ENCODE measurements at places on chromosomes 7 and 10.

DNA sequence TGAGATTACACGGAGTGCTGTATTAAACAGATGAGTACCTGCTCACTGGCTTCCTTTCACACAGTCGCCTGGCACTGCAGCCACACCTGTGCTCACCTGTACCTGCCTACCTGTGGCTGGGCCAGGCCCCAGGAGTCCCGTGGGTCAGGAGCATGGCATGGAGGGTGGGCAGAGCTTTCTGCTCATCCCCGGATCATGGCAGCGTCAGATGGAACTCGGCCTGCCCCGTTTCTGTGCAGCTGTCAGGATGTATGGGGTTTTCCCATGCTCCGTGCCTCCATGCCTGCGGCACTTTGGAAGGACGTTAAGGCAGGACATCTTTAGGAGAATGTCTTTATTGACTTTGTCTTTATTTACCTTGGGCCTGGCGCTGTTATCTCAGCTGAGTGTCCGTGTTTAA lies 112.2 kb downstream of the MGMT start:
- no peak for DNase-seq
- H3K36me3 ChIP-seq = peaks cover 6% of the 10 kb centered on the region
- H3K27ac ChIP-seq = no peak overlapping the region
- no peaks in the 10 kb centered on the region for H3K4me1 ChIP-seq
- H3K4me3 ChIP-seq = no peak overlapping the region

DNA sequence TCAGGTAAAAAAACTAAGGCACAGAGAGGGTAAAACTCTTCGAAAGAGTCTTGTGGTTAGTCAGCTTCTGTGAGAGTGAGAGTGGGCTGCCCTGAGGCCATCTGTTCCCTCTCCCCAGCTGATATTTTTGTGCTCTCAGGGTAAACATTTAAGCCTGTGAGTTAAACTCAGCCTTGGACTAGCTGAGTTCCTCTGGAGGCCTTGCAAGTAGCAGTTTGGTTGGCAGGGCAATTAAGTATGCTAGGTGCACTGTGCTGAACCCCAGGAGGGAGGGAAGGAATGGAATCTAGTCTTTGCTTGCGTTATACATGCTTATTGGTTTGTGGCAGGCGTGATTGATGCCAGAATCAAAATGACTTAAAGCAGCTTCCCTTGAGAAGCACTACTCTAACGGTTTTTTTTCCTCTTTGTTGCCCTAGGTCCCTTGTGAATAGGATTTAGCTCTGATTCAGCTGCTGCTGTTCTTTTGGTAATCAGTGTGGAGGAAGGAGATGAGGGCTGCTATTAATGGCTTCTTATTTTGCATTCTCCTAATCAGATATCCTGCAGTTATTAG lies 140.2 kb downstream of the AUTS2 start:
- H3K4me3 ChIP-seq = no peak overlapping the region
- H3K36me3 ChIP-seq = no peaks in the 10 kb centered on the region
- H3K27ac ChIP-seq = peak overlapping the region; percentile 68

DNA sequence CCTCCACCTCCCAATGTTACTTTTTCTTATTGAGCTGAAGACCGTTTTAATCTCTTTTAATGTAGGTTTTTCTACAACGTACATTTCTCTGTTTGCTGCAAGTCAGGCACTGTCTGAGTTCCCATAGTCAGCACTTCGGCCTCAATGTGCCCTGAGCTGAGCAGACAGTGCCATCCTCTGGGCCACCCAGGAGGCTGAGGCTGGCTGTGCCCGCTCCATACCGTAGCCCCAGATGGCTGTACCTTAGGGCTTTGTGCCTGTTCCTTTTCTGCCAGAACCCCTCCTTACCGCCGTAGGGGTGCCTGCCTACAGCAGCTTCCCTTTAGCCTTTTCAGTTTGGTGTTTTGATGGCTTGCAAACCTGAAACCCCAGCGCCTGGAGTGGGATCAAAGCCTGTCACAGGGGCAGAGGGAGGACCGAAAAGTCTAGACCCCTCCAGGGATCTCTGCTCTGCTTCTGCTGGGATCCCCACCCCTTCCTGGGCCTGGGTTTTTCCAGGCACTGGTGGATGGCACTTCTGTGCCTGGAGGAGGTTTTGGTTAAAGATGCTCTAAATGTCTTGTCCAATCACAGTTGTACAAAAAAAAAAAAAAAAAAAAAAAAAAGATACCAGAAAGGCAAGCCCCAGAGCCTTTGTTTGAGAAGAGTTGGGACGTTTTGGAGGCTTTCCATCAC lies 9.0 kb downstream of the AGAP3 start:
- no peaks in the 10 kb centered on the region for H3K4me1 ChIP-seq
- peaks cover 6% of the 10 kb centered on the region for H3K36me3 ChIP-seq
- H3K4me3 ChIP-seq = no peak overlapping the region
- DNase-seq = no peak
- no peaks in the 10 kb centered on the region for H3K27me3 ChIP-seq

GRCh38 chr10:97426776-97427570 lies 982 bp downstream of the PGAM1 start:
- no peaks in the 10 kb centered on the region for H3K27me3 ChIP-seq
- peaks cover 23% of the 10 kb centered on the region for H3K4me1 ChIP-seq
- no peak for DNase-seq
- peak overlapping the region; percentile 90 for H3K4me3 ChIP-seq

DNA sequence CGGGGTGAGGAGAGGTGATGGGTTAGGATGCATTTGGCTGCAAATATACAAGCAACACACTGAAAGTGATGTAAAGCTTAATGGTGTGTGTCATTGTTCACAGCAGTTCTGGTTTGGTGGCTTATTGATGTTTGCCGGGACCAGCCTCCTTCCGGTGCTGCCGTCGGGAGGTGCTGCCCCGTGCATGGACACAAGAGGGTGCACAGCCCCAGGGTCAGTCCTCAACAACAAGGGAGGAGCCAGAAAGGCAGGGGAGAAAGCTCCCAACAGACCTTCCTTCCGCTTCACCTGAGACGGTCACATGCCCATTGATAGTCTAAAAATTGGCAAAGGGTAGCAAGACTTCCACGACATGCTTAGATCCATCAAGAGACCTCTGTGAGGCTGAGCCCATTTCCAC lies 9.5 kb downstream of the RNF32 start:
- no peak for DNase-seq
- H3K27me3 ChIP-seq = peaks cover 11% of the 10 kb centered on the region
- no peak overlapping the region for H3K27ac ChIP-seq
- no peaks in the 10 kb centered on the region for H3K4me1 ChIP-seq

DNA sequence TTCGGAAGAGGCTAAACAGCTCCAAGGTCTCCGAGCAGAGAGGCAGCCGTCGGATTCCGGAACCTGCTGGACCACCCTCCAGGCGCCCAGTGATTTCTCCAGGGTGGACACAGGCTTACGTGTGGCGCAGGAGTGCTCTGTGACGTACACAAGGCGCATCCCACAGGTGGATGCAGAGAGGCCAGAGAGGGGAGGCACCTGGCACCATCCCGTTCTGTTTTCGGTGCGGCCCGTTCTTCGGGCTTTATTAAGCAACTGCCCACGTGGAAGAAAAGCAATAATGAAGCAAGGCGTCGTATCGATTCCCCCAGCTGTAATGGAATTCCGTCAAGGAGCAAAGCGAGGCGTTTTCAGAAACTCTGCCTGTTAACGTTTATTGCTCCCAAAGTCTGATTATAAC lies 163.6 kb downstream of the PTPRN2 start:
- H3K27me3 ChIP-seq = no peaks in the 10 kb centered on the region
- no peak overlapping the region for H3K4me3 ChIP-seq
- DNase-seq = no peak
- no peaks in the 10 kb centered on the region for H3K4me1 ChIP-seq
- H3K27ac ChIP-seq = no peak overlapping the region

DNA sequence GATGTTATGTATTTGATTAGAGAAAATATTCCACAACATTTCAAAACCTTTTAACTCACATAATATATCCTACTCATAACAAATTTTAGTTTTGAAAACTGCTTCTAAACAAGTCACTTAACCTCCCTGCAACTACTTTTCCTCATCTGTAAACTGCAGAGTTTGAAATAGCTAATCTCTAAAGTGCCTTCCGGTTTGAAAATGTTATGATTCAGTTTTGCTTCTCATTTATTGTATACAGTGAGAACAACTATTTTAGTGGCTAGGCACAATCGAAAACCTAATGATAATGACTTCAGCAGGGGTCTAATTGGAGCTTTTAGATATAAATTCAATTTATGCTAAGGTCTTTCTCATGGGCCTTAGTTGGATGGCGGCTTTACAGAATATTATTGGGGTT lies 30.7 kb upstream of the TEX47 start:
- no peak overlapping the region for H3K4me3 ChIP-seq
- no peak overlapping the region for H3K27ac ChIP-seq
- peaks cover 3% of the 10 kb centered on the region for H3K27me3 ChIP-seq
- no peaks in the 10 kb centered on the region for H3K36me3 ChIP-seq
- DNase-seq = no peak

DNA sequence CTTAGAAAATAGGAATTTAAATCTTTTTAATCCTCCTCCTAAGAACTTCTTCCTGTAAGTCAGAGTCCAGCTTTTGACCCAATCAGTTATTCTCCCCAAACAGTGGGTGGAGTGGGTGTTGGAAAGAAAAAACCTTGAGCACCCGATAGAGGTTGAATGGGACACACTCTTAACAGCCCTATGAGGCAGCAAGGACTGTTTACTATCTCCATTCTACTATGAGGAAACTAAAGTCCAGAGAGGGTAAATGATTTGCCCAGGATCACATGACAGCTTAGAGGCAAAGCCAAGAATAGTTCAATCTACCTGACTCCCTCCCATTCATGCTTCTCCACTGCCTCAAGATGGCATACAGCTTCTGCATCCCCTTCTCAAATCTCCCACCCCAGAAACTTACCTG lies 57.6 kb upstream of the SLC35B4 start:
- no peaks in the 10 kb centered on the region for H3K36me3 ChIP-seq
- peaks cover 88% of the 10 kb centered on the region for H3K27me3 ChIP-seq
- no peak overlapping the region for H3K27ac ChIP-seq
- H3K4me1 ChIP-seq = peaks cover 2% of the 10 kb centered on the region

DNA sequence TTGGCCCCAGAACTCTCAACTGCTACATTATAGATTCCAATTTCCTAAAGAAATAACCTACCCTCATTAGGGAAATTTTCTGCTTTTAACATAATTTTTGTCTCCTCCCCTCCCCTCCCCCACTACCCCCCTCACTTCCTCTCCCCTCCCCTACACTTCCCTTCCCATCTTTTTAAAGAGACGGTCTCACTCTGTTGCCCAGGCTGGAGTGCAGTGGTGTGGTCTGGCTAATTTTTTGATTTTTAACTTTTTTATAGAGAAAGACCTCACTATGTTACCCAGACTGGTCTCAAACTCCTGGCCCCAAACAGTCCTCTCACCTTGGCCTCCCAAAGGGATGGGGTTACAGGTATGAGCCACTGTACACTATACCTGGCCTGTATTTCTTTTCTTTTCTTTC lies 30.5 kb upstream of the C1GALT1 start:
- H3K4me3 ChIP-seq = no peak overlapping the region
- H3K27ac ChIP-seq = no peak overlapping the region
- H3K27me3 ChIP-seq = no peaks in the 10 kb centered on the region
- no peak for DNase-seq
- no peaks in the 10 kb centered on the region for H3K4me1 ChIP-seq

GRCh38 chr7:16615228-16615627 lies 30.3 kb downstream of the ANKMY2 start:
- H3K27ac ChIP-seq = no peak overlapping the region
- no peak overlapping the region for H3K4me3 ChIP-seq
- no peak for DNase-seq

GRCh38 chr7:36236073-36236472 lies 83.0 kb downstream of the EEPD1 start:
- H3K36me3 ChIP-seq = peaks cover 16% of the 10 kb centered on the region
- H3K27ac ChIP-seq = no peak overlapping the region
- no peak for DNase-seq

DNA sequence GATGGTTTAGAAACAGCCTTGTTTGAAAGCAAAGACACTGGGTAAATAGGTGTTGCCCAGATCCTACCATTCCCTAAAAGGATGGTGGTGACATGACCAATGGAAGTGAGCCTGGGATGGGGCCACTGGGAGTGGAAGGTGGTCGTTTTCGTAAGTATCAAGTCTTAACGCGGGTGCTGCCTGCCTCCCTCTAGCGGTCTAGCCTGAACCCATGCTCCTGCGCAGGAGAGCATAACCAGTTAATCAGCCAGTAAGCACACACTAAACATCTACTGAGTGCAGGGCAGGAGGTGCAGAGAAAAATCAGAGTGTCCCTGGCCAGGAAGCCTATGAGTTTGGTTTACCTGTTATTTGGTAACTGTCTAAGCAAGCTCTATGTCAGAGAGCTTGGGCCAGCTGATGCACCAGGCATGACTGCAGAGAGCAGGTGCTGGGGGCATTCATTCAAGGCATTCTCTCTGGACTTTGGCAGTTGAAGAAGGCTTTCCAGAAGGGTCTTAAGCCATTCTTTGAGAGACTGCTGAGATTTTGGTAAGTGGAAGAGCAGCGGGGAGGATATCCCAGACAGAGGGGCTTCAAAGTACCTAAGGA lies 930 bp downstream of the GARIN1A start:
- peaks cover 8% of the 10 kb centered on the region for H3K27me3 ChIP-seq
- H3K4me1 ChIP-seq = no peaks in the 10 kb centered on the region
- no peak for DNase-seq
- H3K27ac ChIP-seq = no peak overlapping the region
- peaks cover 4% of the 10 kb centered on the region for H3K36me3 ChIP-seq

GRCh38 chr7:30255064-30255769 lies 29.2 kb upstream of the ZNRF2 start:
- no peak for DNase-seq
- no peaks in the 10 kb centered on the region for H3K36me3 ChIP-seq
- no peak overlapping the region for H3K27ac ChIP-seq
- H3K27me3 ChIP-seq = no peaks in the 10 kb centered on the region
- no peak overlapping the region for H3K4me3 ChIP-seq

DNA sequence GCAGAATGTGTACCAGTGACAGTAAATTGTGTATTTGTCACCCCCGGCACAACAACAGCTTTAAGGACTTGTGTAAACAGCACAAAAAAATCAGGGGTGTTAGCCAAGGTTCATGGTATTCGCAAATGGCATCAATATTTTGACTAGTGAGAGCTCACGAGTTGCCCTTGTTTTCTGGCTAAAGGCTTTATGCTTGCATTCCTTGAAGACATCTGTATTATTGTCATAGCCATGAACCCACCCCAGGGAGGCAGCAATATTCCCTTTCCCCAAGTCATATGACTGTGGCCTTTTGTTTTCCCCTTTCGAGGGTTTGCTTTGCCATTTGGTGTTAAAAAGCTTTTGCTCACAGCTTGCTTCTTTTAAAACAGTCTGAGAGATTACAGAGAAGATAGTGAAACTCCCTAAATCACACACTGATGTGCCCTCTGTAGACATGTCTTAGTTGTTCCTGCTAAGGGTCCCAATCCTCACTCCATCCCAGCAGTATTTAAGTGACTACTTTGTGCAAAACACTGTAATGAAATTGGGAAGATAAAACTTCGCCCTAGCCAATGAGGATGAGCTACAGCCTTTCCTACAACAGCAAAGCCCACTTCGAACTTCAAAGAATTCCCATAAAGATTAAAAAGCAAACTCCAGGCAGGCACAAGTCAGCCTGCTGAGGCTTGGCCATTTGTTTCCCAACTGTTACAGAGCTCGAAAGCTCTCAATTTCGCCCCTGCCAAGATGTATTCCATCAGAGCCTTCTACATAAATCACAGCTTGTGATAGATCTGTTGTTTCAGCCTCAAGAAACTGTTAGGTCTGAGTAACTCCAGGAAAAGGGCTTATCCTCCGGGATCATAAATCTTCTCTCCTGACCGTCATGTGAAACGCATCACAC lies 172.3 kb downstream of the ADAM12 start:
- peak overlapping the region; percentile 39 for H3K27ac ChIP-seq
- H3K27me3 ChIP-seq = peaks cover 20% of the 10 kb centered on the region
- peaks cover 26% of the 10 kb centered on the region for H3K4me1 ChIP-seq
